ENCODE measurements at places on chromosomes 11 and 22. TPM values are rescaled to one million over a fixed set of nuclear protein-coding genes. Genes with fewer than 3 reads are reported as not detected.

The APLNR gene
- total RNA-seq, result not detected

GRCh38 chr11:19419021-19419750, 178.4 kb upstream of the E2F8 start:
- DNase-seq, result no peak

- DNase-seq, result no peak
Observed at GRCh38 chr11:125211191-125211947, 46.8 kb downstream of the PKNOX2 start.

The KDM4E gene
- total RNA-seq, result not detected

DNA sequence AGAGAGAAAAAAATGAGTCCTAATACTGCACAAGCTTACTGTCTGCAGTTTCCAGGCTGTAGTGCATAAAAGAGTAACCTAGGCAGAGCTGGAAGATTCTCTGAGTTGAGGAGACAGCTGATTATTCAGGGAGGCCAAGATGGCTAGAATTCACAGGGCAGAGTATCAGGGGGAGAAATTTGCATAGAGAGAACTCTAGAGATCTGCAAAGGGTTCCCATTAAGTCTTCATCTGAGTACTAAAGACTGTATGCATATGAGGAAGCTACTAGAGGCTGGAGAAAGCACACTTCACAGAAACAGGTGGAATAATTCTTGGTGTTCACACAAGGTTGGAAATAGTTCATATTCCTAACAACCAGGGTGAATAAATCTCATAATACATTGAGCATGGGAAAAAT, 66.6 kb upstream of the RRAS2 start:
- DNase-seq, result no peak

GRCh38 chr11:96658436-96658835, 268.6 kb downstream of the JRKL start:
- DNase-seq, result no peak

DNA sequence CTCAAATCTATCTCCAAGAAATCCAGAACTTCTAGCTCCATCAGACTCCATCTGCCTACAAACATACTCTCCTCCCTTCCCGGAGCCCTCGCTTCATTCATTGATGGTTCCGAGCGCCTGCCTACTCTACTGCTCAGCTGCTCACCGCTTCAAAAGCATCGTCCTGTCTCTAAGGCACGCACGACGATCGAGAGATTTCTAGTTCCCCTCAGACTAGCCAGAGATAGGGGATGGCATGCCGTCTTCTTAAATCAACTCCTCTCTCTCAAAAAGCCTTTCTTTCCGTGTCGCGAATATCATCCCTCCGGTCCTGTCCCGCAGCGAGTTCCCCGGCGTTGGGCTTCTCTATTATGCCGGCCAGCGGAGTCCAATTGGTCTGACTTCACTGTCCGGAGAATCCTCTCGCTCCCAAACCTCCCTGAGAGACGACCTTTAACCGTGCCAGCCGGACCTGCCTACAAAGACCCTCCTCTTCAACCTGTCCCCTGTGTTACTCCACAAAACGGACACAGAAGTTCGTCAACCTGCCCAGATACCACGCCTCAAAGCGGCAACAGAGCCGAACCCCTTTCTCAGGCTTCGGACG, 592 bp downstream of the EEF1G start:
- peak; percentile 40 for DNase-seq

DNA sequence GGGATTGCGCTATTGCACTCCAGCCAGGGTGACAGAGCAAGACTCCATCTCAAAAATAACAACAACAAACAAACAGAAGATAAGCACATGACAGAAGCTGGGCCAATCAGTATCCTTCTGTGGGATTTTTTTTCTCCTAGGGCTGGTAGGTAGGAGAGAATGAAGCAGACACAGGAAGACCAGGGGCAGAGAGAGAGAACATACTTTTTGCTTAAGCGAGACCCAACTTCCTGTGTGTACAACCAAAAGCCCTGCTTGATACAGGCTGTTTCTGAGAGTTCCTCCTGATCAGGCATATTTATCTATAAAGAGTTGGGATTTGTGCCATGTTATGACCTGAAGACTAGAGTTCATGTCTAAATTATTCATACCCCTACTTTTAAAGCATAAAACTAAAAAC, 12.4 kb upstream of the PLEKHB1 start:
- no peak for DNase-seq

All from activated CD4-positive, alpha-beta memory T cell treated with anti-CD3 and anti-CD28 coated beads for 36 hours (primary cell).